ENCODE measurements at places on chromosomes 3 and 15. TPM values are rescaled to one million over a fixed set of nuclear protein-coding genes. Genes with fewer than 3 reads are reported as not detected.

DNA sequence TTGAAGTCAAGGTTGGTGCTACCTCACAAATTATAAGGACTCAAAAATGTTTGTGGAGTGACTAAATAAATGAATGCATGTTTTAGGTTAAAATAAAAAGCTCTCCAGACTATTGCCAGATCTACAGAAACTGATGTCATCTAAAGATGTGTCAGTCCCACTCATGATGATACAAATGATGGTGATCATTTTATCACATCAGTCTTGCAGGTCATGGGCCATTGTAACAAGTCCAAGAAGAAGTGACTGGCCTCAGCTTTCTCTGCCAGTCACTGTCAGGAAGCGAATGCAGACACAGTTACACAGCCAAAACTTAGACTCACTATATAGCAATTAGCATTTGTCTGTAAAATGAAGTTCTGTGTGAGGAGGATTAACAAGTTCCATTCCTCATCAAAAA lies 18.5 kb downstream of the ATP8B4 start:
- no peak for DNase-seq

- no peak for DNase-seq
These were observed 4.3 kb downstream of the NRROS start for GRCh38 chr3:196643761-196644160.

DNA sequence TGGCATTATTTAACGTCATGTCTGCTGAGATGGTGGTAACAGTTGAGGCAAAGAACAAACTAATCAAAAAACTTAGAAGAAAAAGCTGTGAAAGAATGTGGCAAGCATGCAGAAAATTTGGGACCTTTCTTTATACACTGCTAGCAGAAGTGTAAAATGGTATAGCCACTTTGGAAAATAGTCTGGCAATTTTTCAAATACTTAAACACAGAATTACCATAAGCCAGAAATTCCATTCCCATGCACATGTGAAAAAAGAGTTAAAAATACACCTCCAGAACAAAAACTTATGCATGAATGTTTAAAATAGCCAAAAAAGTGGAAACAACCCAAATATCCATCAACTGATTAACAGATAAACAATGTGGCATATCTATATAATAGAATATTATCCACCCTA lies 613.3 kb downstream of the TBL1XR1 start:
- no peak for DNase-seq

GRCh38 chr15:65323071-65323511 lies 18.6 kb downstream of the RNU5B-1 start:
- no peak for DNase-seq

GRCh38 chr3:138696666-138697370 lies 88.2 kb downstream of the FAIM start:
- no peak for DNase-seq

DNA sequence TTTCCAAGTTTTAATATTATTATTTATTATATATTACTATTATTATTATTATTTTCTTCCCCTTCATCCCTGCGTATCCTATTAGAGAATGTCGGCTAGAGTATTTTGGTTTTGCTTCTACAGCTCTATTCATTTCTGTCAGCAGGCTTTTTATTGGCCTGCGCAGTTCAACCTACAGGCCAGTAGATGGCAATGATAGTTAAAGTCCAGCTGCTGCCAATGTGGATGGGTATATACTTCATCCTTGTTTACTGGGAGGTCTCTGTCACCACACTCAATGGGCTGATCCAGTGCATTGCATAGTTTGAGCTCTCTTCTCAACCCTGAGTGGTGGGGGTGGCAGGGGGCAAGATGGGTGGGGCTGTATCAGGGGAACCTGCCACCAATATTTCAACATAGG lies 799.8 kb downstream of the NSUN3 start:
- DNase-seq: no peak

GRCh38 chr3:30670292-30670691 lies 63.9 kb downstream of the TGFBR2 start:
- DNase-seq: no peak

GRCh38 chr3:136612512-136612911 lies 139.7 kb downstream of the STAG1 start:
- DNase-seq: no peak

The PAK6 gene
- 2.0 TPM for total RNA-seq

DNA sequence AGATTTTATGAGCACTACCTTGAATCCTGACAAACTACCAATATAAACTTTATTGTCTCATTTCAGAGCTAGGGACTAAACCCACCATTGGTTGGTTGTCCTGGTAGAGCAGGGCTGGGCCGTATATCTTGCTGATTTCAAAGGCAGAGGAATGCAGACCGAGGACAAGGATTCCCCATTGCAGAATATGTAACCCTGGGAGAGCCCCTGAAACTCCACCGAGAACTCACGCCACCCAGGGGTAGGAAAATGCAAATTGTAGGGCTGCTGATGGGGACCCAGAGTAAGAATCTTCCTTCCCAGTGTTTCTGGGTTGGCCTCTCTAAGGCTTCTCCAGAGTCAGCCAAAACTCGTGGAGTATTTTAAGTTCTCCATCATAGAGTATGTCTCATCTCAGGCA lies 235.3 kb downstream of the ABHD5 start:
- DNase-seq: no peak

The NPAP1 gene
- total RNA-seq: not detected

GRCh38 chr3:14369675-14370669 lies 32.4 kb upstream of the SLC6A6 start:
- DNase-seq: no peak

The PLD1 gene
- total RNA-seq: 35.8 TPM

- DNase-seq: peak; percentile 19
These were observed 34.4 kb upstream of the CCDC80 start for GRCh38 chr3:112675349-112675748.

GRCh38 chr3:194119831-194120590 lies 15.9 kb upstream of the HES1 start:
- DNase-seq: no peak

The MYL3 gene
- 9.6 TPM for total RNA-seq

- DNase-seq: no peak
These were observed 422.2 kb downstream of the TBC1D5 start for GRCh38 chr3:17320266-17320665.

The BLM gene
- total RNA-seq: 0.66 TPM

DNA sequence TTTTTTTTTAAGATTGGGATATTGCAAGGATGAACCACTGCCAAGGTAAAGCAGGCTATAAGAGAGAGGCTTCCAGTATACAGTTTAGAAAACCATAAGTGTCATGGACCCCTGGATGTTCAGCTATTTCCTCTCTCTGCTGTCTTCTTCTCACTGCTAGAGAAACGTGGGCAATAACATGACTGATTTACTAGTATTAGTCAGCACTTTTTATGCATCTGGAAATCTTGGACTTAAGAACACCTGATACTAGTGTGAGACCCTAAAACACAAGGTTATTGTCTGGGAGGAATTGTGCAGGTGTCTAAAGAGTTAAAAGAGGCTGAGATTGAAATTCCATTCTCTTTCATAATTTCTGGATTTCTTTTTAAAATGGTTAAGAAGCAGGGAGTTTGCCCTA lies 460.6 kb upstream of the MCTP2 start:
- DNase-seq: no peak

DNA sequence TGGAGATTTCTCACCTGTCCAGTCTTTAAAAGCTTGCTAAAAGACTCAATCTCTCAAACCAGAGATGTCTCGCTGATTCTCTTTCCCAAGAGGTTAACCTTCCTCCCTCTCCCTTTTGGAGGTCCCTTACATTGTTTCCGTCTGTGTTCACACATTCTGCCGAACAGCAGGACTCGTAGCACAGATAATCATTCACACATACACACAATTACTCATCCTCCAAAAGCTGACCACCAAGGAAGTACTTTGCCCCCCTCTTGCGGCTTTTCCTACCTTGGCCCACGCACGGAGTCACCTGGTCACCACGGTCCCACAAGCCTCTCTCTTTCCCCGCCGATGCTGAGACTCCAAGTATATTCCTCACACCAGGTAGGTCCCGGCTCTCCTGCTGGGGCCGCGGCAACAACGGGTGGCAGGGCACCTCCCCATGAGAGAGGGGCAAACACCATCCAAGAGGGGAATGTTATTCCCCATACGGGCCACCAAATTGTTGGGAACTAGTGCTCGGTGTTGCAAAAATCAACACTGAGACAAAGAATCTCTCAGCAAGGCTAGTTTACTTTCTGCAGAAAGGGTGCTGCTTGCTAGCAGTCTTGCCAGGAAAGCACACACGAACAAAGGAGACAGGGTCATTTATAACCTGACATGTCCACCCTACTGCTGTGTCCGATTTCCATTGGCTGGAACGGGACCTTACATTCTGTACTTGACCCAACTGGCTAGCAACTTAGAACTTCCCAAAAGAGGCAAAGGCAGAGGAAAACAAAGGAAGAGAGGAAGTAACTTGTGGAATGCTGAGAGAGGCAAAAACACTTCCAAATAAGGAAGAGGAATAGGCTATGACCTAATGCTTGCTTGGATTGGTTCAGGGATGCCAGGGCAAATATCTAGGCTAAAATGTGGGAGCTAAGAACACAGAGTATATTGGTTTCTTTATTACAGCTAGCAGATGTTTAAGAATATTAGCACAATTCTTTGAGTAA lies 102.1 kb upstream of the NECTIN3 start:
- DNase-seq: no peak

GRCh38 chr15:63395730-63396151 lies 14.1 kb upstream of the CA12 start:
- no peak for DNase-seq

DNA sequence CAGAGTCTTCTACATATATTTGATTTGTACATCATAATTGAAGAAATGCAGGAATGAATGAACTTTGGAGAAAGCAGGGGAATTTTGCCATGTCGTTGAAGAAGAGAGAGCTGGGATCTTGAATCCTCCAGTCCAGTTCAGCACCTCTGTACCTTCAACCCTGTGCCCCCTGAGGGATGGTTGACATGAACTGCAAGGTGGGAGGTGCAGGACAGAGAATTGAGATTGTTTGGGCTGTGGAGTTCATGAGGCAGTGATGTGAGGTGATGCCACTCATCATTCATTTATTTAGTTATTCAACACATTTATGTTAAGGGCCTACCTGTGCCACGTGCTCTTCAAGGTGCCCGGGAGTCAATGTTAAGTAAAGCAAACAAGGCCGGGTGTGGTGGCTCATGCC lies 104.6 kb downstream of the ARNT2 start:
- DNase-seq: no peak

- no peak for DNase-seq
These were observed 17.3 kb upstream of the AP4E1 start for GRCh38 chr15:50891159-50891558.

The SLC9C1 gene
- not detected for total RNA-seq

The TGM5 gene
- not detected for total RNA-seq

DNA sequence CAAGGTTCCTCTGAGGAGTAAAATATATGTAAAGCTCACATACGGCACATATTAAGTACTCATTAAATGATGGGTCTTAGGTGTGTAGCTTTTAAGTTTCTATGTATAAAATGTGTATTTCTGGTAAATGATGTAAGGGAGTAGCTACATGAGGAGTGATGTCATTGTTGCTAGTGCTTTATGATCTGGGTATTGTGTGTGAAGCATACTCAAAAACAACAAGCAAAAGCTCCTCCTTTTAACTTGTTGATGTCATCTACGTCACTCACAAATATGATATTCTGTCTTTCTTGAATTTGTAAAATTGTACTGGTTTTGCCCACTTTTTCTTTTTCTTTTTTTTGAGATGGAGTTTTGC lies 1.4 kb upstream of the HERC1 start:
- DNase-seq: no peak

The ANP32A gene
- total RNA-seq: 33.1 TPM

- no peak for DNase-seq
These were observed 71.0 kb downstream of the SOX14 start for GRCh38 chr3:137835096-137835495.

The LINGO1 gene
- 1.5 TPM for total RNA-seq

- DNase-seq: no peak
These were observed 268.7 kb upstream of the THRB start for GRCh38 chr3:24763393-24763792.

DNA sequence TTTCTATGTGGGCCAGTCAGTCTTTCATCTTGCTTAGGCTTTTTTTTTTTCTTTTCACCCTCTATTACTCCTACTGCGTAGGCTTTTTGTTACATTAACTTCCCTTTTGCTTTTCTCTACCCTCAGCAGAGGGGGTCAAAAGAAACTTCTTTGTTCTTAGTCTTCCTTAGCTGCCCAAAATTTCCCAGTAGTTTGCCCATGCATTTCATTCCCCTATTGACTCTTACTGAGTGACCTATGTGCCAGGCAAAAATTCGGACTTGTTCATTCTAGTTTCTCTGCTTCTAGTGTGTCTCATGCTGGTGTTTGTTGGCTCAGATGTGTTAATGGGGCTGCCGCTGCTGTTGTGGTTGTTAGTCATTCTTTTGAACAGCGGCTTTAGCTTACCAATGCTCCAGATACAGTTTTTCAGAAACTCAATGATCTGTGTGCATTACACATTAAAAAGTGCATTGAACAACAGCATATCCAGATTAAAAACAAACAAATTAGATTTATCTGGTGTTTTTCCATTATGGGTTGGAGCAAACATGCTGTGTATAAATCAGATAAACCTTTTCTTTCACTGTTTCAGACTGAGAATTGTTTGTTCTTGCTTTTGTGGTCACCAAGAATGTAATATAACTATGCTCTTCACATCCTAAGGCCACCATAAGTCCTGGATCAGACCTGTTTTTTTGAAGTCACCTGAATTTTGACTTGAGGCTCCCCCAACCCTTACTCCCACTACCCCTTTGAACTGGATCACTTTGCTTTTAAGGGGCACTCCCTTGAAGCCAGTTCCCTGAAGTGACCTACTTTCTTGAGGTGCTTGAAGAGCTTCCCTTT lies 43.1 kb downstream of the PDE8A start:
- DNase-seq: no peak

GRCh38 chr3:161413127-161413854 lies 42.0 kb upstream of the SPTSSB start:
- peak; percentile 20 for DNase-seq

- no peak for DNase-seq
These were observed 84.9 kb upstream of the BCL6 start for GRCh38 chr3:187830181-187830580.

GRCh38 chr3:113948015-113948917 lies 453 bp downstream of the ZDHHC23 start:
- DNase-seq: no peak

The LNP1 gene
- 1.5 TPM for total RNA-seq

- no peak for DNase-seq
These were observed 52.8 kb upstream of the DGKG start for GRCh38 chr3:186414735-186415419.

GRCh38 chr3:156614642-156615511 lies 59.5 kb upstream of the TIPARP start:
- no peak for DNase-seq

- DNase-seq: no peak
These were observed 58.1 kb upstream of the SLC6A6 start for GRCh38 chr3:14344351-14344750.

The SLC2A2 gene
- not detected for total RNA-seq

DNA sequence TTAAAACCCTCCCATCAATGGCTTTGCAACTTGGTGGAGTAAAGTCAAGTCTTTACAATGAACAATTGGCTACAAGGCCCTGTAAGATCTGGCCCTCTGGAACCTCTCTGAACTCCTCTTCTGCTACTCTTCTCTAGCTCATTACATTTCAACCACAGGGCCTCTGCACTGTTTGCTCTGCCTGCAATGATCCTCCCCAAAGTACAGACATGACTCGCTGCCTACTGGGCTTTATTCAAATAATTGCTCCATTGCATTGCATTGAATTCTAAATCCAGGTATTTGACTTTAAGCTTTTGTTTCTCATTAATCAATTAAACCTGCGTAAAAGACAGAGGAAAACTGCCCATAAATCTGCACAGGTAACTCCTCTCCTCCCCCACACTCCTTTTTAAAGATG lies 96.7 kb downstream of the CD47 start:
- no peak for DNase-seq

The DPPA2 gene
- total RNA-seq: not detected

The NCK1 gene
- 45.4 TPM for total RNA-seq
